Adipocyte (in vitro differentiated cells): ENCODE measurements at places on chromosomes 2 and 18.

DNA sequence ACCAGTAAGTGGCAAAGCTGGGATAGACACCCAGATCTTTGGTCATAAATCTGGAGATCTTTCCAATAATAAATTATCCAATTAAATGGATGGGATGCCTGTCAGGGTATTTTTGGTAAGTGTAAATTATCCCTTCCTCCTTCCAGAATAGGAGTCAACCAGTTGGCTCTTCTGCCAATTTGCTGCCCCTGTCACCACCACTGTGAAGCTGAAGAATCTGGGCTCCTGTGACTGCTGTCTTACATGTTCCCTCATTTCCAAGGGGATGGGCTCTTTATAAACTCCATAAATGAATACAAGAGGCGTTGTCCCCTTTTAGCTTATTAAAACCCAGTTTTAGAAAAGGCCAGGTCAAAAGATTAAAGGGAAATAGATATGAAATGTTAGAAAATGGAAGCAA lies 17.8 kb upstream of the BMP10 start:
- DNase-seq, result no peak

DNA sequence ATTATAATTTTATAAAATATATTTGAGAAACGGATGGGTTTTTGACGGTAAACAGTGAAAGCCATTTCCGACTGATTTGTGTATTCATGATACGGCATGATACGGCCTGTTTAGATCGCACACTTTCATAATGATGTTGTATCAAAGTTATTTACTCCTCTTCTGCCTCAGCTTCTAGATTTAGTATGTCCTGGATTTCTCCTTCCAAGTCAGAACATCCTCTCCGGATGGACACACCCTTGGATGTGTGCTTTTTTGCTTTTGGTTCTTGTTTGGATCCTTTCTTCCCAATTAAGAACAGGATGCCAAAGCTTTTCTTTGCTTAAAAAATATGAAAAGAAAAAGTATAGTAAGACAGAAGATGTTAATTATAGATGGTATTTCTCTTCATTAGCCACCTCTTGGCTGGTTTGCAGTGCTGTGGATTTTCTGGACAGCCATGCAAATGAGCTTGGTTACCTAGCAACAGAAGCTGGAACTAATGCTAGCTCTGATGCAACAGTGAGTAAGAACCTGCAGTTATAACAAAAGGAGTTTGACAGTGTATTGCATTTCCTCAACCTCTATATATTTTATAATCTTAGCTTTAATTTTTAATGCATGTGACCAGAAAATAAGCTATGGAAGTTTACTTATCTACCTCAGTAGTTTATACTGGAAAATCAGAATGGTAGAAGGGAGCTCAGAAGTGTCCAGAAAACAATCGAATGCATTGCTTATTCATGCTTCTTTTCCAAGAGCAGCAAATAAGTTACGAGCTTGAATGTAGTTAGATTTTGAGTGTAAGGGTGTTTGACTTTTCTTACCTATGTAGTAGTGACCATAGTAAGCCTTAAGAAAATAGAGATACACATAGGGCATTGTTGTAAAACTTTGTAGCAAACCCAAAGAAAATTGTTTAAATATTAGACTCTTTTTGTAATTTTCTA lies 27.9 kb downstream of the RMND5A start:
- DNase-seq, result peak; percentile 90

DNA sequence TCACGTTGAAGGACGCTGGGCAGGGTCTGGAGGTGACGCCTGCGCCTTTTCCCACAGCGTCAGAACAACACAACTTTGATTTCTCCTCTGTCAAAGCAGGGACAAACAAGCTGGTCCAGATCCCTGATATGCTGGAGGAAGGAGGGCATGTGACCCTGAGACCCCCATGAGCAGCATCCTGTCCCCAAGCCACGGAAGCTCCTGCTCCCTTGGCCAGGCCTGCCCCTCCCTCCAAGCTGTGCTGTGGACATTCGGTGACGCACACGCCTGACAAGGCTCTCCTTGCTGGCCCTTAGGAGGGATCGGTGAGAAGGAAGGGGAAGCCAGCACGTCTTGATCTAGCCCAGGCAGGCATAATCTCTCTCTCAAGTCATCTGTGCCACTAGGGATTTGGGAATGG lies 11.3 kb downstream of the MLPH start:
- DNase-seq, result no peak

GRCh38 chr2:54081574-54081973 lies 33.8 kb upstream of the ACYP2 start:
- DNase-seq, result no peak

GRCh38 chr2:30362468-30363081 lies 84.5 kb upstream of the LCLAT1 start:
- DNase-seq, result peak; percentile 72

DNA sequence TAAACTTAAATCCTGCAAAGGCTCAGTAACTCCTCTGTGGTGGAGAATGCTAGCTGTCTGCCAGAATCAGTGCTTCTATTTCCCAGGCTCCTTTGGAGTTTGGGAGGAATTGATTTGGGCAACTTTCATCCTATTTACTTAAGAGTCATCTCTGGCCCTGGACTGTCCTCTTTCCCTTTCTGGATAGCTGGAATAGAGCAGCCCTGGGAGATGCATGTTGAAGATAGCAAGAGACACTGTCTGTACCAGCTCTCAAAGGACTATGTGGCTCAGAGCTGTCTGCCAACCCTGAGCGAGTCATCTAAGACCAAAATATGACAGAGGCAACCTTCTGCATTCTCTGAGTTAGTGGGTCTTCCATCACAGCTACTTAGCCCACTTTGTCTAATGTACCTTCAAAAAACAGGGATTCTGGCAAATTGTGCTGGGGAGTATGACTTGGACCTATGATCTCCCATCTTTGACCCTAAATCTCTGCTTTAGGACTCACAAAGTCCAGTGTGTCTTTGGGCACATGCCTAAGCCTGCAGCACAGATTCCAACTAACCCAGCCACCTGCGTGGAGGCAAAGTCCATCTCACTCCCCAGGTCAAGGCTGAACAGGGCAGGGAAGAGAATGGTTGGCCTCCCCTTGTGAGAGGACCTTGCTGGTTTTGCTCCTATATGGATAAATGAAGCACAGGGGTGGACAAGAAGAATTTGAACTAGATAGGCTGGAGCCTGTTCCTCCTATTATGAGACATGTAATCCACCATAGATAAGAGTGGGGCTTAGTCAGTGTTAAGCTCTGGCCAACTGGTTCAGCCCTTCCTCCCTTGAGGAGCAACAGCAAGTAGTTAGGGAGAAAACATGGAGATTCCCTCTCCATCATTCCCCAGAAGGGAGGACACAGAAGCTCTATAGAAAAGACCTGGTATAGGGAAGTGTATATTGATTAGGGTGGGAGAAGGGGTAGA lies 99.1 kb upstream of the PELI1 start:
- no peak for DNase-seq

GRCh38 chr18:44862112-44862511 lies 181.4 kb downstream of the SETBP1 start:
- DNase-seq, result no peak

GRCh38 chr18:70107091-70107490 lies 98.4 kb downstream of the RTTN start:
- no peak for DNase-seq

GRCh38 chr2:141508086-141508752 lies 622.6 kb downstream of the LRP1B start:
- peak; percentile 1 for DNase-seq

DNA sequence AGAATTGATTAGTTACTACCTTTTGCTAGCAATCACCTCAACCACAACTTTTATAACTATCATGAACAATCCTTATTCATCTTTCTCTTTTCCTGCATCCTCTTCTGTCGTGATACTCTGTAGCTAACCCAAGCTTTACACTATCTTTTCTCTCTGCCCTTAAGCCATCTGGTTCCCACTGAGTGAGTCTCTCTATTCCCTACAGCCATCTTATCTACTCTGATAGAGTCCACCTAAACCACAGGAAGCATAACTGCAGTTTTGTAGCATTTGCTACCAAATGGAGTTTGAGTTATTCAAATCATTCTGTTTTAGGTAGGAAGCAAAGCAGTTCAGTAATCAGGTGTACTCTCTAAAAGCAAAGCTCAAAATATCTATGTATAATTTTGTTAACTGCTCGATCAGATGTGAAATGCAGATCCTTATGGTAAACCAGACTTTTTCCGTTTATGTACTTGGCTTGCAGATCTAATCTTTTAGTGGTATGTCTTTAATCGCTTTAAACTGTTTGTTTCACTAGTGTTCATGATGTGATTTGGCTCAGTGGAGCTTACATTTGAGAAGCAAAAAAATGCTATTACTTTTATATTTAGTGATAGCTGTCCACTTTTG lies 91.0 kb downstream of the CSRNP3 start:
- DNase-seq, result no peak

- peak; percentile 33 for DNase-seq
Measured at GRCh38 chr2:198807131-198807530, 650.6 kb downstream of the SATB2 start.

GRCh38 chr2:235026649-235027557 lies 75.1 kb downstream of the SH3BP4 start:
- peak; percentile 33 for DNase-seq

- DNase-seq, result no peak
Measured at GRCh38 chr2:62408241-62408677, 97.7 kb downstream of the TMEM17 start.

DNA sequence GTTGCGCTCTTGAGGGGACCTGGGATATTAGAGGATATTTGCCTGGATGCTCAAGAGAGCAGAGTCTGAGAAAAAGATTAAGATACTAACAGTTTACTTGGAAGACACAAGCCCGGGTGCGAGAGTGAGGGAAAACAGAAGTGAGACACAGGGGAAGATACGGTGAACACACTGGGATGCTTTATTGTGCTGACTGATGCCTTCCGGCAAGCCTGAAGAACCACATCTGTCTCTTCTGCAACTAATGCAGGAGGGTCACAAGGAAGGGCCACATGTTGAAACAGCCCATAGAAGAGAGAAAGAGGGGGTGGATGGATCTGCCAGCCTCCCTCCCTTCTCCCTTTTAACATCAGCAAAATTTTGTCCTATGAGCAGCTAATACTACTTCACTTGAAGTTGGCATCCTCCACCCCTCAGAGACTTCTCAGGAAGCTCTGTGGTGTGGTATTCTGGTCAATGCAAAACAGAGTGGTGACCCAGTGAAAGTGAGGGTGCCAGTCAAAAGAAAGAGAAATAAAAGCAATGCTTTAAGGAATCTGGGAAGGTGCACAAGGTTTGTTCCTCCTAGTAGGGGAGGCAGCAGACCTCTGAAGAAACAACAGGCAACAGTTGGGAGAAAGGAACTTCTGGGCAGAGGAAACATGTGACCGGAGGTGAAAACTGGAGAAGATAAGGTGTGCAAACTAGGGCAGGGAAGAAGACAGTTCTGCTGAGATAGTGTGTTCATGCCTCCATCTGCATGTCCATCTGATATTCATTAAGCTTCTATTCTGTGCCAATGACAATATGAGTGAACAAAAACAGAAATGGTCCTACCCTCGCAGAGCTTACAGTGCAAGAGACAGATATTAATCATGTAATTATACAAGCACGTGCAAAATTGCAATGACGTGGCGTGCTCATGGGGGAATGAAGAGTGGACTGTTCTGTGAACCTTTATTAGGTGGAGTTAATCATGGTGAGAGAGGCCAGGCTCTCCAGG lies 107.1 kb downstream of the LYPD6B start:
- DNase-seq, result peak; percentile 23

- DNase-seq, result no peak
Measured at GRCh38 chr18:76578571-76579300, 83.7 kb upstream of the ZNF516 start.

- peak; percentile 79 for DNase-seq
Measured at GRCh38 chr18:31555971-31556747, 35.5 kb upstream of the TTR start.

DNA sequence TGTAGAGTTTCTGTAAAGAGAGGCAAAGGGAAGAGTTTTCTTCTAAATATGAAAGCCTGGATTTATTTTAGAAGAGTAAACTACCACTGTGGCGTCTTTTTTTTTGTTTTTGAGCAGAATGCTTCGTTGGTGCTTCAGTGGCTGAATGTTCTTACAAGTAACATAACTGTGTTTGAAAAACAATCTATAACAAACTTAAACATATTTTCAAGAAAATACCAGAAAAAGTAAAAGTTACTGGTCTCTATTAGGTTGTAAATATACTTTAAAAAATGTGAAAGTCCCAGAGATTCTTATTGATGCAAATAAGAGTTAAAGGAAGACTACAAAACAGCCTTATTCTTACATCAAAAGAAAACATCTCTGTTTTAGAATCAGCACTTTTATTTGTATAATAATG lies 76.2 kb downstream of the NEB start:
- no peak for DNase-seq

GRCh38 chr18:8001711-8002301 lies 434.7 kb downstream of the PTPRM start:
- DNase-seq, result no peak

DNA sequence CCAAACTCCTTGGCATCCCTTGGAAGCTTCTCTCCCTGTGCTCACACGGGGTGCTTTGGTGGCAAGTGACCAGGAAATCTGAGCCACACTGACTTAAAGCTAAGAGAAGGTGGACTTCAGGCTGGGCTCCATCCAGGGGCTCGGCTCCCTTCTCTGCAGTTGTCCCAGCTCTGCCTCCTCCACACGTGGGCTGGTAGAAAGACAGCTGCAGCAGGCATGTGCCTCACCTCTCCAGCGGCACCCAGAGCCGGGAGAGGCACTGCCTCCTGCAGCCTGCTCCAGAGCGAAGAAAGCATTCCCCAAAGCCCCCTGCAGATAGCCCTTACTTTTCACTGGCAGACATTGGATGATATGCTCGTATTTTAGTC lies 11.3 kb downstream of the KCNF1 start:
- DNase-seq, result no peak

DNA sequence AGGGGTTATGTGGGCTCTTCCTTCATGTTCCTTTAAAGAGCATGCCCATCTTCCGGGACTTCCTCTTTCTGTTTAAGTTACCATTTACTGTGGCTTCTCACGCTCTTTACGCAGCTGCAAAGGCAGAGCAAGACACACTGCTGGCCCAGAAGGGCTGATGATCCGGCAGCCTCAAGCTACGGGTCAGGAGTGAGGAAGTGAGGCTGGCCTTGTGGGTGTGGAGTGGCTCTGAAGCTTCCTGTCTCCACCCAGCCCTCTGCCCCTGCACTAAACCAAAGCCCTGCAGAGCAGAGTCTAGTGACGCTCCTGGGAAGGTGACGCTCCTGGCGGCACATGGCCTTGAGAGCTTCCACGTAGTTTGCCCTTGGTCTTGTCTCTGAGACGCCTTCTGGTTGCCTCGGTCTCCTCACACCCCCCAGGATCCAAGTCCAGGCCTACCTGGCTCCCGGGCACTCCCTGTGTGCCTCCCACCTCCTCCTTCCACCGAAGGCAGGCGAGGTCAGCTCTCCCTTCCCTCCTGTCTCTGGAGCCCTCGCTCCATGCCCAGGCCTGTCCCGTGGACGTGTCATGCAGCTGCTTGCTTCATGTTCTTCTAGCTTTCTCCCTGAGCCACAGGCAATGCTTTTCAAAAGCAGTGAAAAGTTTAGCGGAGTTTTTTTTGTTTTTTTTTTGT lies 50.3 kb downstream of the ARL4C start:
- no peak for DNase-seq

GRCh38 chr18:7957297-7957696 lies 390.2 kb downstream of the PTPRM start:
- no peak for DNase-seq

GRCh38 chr2:88082781-88083180 lies 15.2 kb downstream of the SMYD1 start:
- no peak for DNase-seq

- DNase-seq, result no peak
Measured at GRCh38 chr18:32803568-32803967, 30.7 kb upstream of the KLHL14 start.

- no peak for DNase-seq
Measured at GRCh38 chr2:20054119-20054518, 2.7 kb upstream of the LAPTM4A start.

GRCh38 chr2:71880287-71880686 lies 267.4 kb downstream of the CYP26B1 start:
- no peak for DNase-seq
